ENCODE measurements at places on chromosomes 1 and 21.

- DNase-seq = no peak
Observed at GRCh38 chr1:116919802-116920201, 10.1 kb downstream of the PTGFRN start.

- peak; percentile 58 for DNase-seq
Observed at GRCh38 chr1:233598891-233599541, 14.9 kb upstream of the KCNK1 start.

GRCh38 chr1:101107496-101108110 is 82.0 kb upstream of the DPH5 start:
- DNase-seq = no peak

- DNase-seq = peak; percentile 83
Observed at GRCh38 chr1:39196244-39197215, 8.0 kb upstream of the MACF1 start.

DNA sequence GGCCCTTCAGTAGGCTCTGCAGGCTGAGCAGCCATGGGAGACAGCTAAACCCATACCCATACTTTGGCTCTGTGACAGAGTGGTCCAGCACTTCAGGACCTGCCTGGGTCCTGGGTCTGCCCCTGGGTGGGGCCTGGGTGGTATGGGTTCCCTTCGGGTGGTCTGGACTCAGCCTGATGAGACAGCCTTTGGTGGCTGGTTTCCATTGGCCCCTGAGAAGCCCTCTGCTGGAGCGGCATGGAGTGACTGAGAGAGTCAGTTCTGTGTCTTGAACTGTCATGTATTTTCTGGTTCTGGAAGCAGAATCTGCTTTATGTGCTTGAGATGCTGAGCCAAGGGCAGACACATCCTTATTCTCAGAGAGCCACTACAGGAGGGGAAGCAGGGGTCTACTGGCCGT is 31.3 kb upstream of the KCNA2 start:
- DNase-seq = no peak

DNA sequence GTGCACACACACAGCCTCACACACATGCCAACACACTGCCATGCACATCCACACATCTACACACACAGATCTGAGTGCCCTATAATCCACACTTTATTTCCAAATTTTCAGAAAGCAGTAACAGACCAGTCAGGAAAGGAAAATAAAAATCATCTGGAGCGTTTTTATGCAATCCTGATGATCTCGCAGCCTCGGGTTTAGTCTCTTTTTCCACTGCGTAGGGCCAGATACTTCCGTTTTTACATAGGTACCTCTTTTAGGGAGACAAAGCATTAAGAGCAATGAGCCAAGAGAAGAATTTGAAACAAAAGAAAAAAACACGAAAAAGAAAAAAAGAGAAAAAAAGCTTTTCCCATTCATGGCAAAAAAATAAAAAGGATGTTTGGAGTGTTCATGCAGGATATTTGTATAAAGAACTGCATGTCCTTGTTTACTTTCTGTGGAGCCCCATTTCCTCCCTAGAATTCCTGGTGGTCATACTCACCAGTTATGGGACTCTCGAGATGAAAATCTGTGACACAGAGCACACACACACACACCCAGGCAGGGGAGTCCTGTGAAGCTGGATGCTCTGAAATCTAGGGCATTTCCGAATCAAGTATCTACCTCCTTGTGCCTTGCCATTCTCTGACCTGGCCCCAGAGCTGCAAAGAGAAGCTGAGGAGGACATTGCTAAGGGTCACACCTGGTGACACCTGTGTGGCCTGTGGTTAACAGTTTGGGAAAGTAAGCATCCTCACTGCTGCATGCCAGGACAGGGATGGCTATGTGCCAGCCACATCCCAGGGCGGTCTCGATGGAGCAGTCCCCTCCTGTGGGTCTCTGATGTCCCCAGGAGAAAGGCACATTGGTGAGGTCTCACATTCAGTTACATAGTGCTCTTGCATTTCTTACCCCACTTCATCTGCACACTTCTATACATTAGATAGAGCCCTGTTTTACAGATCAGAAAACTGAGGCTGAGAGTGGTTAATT is 83.6 kb downstream of the RUNX1 start:
- DNase-seq = no peak

DNA sequence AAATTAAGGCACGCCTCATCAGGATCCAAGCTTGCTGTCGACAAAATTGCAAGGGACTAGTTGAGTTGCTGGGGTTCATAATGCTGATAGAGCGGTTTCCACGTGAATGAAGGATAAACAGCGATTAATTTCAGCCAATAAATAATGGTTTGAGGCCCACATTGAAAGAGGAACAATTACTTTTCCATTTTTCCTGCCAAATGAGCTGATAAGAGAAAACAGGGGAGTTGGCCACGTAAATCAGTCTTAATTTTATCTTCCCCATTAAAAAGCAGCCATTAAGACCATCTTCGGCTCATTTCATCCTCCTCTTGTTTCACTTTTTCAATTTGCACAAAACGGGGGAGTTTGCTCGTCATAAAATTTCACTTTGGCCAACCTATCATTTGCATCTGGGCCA is 235.5 kb upstream of the RRP15 start:
- no peak for DNase-seq

DNA sequence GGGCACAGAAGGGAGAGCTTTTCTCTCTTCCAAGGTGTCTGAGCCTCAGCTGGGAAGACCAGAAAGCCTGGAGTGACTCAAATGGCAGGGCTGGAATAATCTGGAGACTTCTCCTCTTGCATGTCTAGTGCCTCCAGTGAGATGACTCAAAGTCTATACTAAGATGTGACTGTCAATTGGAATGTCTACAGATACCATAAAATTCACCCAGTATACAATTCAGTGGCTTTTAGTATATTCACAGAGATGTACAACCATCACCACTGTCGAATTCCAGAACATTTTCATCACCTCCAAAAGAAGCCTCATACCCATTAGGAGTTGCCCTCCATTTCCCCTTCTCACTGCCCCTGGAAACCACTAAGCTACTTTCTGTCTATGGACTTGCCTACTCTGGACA is 47.9 kb upstream of the CNN3 start:
- no peak for DNase-seq

- no peak for DNase-seq
Observed at GRCh38 chr1:98949621-98950020, 55.0 kb downstream of the PLPPR5 start.

DNA sequence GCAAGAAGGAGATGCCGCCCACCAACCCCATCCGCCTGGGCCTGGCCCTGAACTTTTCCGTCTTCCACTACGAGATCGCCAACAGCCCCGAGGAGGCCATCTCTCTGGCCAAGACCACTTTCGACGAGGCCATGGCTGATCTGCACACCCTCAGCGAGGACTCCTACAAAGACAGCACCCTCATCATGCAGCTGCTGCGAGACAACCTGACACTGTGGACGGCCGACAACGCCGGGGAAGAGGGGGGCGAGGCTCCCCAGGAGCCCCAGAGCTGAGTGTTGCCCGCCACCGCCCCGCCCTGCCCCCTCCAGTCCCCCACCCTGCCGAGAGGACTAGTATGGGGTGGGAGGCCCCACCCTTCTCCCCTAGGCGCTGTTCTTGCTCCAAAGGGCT is 732 bp downstream of the SFN start:
- no peak for DNase-seq

DNA sequence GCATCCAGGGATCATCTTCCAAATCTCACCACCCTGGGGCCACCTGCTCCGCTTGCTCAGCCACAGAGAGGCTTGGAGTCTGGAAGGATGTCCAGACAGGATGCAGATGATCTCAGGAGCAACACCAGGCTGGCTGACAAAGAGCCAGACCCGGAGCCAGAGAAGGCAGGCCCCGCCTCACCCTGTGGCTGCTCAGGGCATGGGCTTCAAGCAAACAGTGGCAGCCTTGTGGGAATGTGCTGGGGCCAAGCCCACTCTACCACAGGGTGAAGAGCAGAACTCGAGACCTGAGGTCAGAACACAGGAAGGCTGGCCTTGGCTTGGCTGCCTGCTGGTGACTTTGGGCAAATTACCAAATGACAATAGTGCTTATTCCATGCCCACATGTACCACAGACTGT is 45.5 kb downstream of the MRPL37 start:
- DNase-seq = no peak

DNA sequence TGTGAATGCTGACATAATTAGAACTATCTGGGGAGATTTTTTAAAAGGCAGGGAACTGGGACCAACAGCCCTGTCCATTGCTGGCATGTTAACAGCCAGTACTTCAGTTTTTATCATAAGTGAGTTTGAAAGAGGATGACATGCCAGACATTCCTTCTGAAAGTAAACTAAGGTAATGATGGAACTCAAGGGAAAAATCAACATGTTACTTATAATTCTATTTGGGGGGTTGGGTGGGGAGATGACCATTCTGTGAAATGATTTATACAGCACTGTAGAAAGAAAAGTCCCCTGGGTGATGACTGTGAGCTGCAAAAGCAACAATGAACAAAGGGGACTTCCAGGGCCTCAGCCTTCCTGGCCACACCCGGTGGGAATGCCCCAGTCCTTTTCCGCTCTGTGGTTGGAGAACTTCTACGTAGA is 5.4 kb upstream of the LAMC2 start:
- DNase-seq = no peak

- peak; percentile 52 for DNase-seq
Observed at GRCh38 chr1:23590058-23590783, 30.9 kb upstream of the ID3 start.

DNA sequence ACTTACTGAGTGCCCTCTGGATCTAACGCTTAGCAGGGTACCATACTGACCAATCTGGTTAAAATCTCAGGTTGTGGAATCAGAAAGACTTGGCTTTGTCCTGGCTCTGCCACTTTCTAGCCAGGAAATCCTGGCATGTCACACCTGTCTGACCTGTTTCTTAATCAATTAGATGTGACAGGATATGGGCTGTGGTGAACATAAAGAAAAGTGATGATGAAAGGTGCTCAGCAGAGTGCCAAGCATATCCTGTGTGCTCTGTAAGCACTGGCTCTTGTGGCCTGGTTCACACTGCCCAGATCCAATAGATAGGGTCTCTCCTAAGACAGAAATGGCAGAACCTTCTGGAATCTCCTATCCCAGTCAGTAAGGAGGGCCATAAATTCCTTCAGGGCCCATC is 53.9 kb downstream of the PHC2 start:
- no peak for DNase-seq

GRCh38 chr1:46749921-46750404 is 31.0 kb upstream of the EFCAB14 start:
- no peak for DNase-seq

GRCh38 chr1:188154761-188155160 is 1326.0 kb downstream of the PLA2G4A start:
- no peak for DNase-seq

DNA sequence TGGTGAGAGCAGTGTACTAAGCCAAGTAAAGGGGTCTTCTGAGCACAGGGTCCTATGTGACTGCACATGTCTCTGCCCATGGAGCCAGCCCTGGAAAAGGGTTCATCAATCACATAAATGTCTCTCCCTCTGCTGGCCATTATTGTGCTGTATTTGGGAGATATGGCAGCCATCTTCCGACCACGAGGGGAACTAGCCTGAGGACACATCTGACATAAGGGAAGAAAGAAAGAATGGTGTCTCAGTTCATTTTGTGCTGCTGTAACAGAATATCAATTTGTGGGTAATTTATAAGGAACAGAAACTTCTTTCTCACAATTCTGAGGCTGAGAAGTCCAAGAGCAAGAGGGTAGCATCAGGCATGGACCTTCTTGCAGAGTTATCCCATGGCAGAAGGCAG is 55.1 kb upstream of the GJA5 start:
- DNase-seq = no peak

DNA sequence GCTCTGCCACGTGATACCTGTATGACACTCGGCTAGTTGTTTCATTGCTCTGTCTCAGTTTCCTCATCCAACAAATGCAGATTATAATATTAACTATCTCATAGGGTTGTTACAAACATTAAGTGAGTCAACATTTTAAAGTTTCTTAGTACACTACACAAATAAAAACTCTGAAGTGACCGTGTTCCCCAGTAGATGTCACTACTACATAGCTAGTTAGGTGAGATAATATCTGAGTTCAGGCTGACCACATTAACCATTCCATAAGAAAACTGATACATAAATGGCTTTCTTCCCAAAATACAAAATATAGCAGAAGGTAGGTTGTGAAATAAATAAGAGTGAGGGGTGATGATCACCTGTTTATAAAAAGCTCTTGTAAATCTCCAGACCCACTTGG is 214.1 kb downstream of the NUF2 start:
- DNase-seq = no peak

DNA sequence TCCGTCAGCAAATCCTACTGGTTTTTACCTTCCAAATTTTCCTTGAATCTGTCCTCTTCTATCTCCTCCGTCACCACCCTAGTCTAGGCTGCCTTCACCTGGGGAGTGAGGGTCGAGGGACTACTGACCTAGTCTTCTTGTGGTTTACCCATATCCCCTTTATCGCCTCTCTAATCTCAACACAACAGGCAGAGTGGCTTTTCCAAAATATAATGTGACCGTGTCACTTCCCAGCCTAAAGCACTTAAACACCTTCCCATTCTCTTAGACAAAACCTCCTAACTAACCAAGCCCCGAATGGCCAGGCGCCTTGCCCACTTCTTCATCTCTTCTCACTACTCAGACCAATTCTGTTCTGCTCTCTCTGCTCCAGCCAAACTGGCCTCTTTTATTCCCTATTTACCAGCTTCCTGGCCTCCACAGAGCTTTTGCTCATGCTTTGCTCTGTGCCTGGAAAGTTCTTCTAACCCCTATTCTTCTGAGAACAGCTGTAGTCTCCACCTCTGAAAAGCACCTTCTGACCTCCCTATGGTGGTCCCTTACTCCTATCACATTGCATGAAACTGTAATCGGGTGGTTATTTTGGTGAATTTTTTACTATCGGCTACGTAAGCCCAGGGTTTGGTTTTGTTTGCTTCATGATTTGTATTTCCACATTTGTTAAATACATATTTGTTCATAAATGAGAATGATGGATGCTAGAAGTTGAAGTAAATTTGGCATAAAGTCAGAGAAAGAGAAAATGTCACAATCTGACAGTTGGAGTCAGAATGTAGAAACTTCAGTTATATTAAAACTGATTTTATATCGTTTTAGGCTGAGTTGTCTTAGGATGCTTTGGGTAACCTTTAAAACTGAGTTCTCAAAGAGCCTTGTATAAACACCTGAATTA is 1.2 kb upstream of the NBPF1 start:
- DNase-seq = peak; percentile 44

DNA sequence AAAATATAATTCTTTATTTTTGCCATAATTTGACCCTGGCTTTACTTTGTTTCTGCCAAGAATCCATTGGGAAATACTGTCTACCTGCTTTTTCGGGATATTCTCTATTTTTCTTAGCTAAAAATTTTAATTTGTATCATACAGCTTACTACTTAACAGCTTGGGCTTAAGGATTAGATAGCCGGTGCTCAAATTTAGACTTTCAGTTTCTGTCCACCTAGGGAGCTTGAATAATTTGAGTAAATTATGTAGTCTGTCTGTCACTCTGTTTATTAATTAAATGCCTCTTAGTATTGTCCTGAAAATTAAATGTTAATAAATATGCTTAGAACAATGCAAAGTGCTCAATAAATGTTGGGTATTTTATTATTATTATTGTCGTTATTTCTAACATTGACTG is 6.7 kb downstream of the SYCP1 start:
- DNase-seq = no peak

Measured in activated CD8-positive, alpha-beta memory T cell treated with anti-CD3 and anti-CD28 coated beads, Interleukin-2, amount 10 ng/mL, durations not matched to agents 7 days and 5 days (primary cell).